ENCODE measurements at places on chromosomes 5 and 9.

DNA sequence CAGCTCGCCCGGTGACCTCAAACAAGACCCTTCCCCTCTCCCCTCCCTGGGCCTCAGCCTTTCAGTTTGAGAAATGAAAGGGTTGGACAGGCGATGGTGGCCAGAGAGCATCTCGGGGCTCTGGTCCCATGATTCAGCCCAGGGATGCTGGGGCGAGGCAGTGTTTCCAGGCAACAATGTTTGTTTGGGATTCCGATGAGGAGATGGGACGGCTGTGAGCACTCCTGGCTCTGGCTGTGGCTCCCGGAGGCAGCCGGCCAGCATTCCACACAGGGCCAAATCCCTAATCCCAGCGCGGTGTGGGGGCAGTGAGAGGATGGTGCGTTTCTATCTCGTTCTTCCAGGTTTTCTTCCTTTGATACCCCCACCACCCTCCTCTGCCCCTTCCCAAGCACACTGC lies 66.0 kb downstream of the HMCN2 start:
- DNase-seq = peak; percentile 67

DNA sequence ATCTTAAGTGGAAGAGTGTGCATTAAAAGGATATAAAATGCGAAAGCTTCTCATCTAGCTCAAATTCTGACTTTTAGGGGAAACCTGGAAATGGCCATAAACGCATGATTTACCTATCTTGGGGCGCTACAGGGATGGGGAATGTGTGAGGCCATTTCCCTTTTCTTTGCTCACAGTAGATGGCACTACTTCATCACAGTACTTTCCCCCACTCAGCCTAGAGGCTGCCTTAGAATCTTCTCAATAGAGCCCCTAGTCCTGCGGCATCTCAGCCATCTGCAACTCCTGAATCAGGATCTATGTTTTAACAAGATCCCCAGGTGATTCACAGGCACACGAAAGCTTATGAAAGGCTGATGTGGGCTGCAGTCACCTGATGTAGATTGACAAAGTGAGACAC lies 110.8 kb downstream of the LHFPL2 start:
- DNase-seq = no peak

DNA sequence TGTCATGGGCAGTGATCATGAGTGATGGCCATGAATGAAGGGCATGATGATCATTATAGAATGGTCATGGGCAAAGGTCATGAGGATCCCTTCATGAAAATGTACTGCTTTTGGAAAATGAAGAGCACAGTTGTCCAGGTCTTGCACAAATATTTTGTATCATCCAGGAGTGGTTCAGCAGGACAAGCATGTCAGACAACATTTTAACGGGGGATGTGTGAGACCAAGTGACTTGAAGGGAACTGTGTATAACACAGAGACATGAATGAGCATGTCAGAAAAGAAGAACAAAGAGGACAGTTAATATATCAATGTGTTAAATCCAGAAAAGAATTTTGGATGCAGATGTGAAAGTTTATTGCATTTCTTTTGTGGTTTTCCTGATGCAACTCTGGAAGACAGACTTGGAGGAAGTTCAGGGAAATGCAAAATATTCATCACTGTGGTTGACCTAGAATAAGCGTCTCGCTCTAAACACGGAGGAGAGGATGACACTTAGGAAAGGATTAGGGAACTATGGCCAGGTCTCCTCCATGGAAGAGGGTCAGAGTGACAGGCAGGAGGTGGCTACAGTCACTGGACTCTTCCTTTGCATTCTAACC lies 116.1 kb upstream of the IRX4 start:
- DNase-seq = no peak

DNA sequence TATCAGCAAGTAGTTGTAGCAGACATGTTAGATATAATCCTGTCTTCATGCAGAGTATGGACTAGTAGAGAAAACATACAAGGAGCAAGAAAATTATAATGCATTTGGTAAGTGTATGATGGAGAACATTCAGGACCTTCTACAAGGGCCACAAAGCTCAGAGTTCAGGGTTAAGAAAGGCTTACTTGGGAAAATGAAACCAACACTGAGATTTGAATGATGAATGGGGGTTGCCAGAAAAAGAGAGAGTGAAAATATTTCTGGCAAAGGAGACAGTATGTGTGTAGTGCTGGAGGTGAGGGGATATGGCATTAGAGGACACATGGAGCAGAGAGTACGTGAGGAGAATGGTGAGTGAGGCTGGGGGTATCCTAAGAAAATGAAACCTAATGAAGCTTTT lies 169.8 kb upstream of the STK32A start:
- DNase-seq = no peak

DNA sequence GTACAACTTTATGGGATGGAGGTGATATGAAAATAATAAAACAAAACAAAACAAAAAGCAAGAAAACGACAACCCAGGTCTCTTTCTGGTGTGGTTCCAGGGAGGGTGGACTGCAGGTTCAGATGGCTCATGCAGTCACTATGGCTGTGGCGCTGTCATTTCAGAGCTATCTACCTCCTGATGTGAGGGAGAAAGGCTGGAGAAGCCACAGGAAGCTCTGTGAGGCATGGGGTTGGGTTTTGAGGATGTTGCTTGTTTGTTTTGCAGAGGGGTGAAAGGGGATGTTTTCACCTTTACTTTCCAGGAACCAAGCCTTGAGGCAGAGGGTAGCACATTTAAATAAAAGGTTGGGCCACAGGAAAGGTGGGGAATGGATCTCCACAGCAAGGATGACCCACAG lies 18.7 kb downstream of the NIPAL4 start:
- DNase-seq = no peak

GRCh38 chr9:14062586-14063221 lies 251.2 kb downstream of the NFIB start:
- DNase-seq = no peak

- no peak for DNase-seq
These were observed 21.3 kb downstream of the PPP2CA start for GRCh38 chr5:134204575-134204974.

DNA sequence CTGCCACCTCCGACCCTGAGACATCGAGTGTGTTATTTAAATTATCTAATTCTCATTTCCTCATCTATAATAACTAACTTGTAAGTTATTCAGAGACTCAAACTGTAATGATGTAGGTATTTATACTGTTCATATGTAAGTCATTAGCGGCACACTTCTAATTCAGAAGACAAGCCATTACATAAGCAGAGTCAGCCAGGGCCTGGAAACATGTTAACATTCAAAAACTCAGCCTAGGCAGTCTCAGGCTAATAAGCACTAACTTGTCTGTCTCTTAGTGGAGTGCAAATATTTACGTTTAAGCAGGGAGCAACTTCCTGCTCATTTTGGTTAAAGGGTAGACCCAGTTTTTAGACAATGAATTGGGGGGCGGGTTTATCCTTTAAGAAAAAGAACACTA lies 598.4 kb downstream of the ACTL7B start:
- no peak for DNase-seq

DNA sequence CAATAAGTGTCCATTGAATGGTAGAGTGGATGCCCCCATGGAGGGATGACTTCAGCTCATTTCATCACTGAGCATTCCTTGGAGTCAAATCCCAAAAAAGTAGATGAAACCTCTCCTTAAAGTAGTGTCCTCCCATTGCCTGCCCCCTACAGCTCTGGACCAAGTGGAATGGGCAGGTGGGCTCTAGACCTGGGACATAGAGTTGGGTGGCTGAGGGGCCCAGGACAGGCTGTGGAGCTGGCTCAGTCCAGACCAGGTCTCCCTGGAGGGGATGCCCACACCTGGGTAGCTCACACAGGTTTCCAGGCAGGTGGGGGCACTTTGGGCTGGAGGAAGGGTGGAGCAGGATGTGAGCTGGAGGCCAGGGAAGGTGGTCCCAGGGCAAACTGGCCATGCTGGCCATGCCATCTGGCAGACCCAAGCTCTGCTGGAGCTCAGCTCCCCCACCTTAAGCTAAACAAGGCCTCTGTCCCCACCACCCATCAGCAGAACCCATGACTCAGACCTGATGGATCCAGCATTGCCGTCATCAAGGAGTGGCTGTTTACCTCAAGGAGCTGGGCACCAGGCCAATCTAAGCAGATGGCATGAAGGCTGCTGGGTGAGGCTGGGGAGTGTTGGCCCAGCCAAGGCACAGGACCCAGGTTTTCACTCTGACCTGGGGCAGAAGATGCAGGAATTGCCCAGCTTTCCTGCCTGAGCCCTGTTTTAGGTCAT lies 6.2 kb upstream of the SPINK4 start:
- DNase-seq = peak; percentile 94

DNA sequence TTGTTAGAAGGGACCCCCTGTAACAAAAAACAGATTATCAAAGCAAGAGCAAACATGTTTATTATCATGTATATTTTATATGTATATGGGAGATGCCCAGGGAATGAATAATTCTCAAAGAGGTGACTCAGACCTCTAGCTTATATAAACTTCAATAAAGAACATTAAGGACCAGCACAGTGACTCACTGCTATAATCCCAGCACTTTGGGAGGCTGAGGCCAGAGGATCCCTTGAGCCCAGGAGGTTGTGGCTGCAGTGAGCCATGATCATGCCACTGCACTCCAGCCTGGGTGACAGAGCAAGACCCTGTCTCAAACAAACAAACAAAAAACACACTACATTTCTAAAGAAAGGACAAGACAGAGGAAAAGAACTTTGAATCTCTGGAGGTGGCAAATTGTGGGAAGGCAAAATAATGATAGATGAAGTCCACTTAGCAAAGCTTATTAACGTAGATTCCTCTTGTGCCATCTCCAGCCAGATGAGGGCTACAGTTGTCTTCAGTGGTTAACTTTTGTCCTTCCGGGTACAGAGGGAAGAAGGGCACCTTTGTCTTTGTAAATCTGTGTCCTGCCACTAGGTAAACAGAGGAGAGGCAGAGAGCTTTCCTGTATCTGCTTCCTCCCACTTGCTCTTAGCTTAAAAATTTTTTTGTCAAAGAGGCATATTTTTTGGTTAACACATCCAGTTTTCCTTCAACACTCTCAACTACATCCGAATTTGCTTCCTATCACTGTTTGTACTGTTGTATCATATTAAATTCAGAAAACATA lies 7.5 kb upstream of the RFK start:
- DNase-seq = no peak

DNA sequence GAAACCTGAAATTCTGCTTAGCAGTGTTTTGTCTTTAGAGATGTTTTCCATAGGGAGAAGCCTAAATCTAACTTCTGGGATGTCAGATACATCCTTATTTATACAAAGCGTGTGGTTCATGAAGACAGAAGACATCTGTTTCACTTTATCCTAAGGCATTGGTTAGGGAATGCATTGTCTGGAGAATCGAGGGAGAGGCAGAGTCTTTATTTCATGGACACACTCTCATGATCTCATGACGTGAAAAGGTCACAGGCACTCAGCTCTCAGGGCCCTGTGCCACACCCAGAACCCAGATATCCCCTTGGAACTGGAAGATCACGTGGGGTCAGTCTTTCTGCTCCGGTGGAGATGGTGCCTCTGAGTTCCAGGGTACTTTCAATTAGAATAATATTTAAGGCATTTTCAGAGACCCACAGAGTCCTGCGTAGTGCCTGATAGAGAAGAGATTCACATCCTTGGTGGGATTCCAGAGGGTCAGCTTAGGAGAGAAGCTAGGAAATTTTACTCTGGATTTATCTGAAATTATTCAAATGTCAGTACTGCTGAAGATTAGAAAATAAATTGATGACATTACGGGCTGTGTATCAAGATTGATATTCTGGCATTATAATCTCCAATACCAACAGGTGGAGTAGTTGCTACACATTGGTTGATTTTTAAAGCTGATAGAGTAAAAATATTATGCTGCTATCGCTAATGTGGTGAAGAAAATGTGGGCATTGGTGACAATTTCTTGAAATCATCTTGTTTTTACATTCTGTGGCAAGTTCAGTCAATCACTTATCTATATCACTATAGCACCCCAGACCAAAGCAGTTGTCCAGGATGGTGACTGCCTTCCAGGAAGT lies 378.3 kb downstream of the MTRR start:
- no peak for DNase-seq

GRCh38 chr9:128729302-128729701 lies 5.4 kb upstream of the ZDHHC12 start:
- no peak for DNase-seq

DNA sequence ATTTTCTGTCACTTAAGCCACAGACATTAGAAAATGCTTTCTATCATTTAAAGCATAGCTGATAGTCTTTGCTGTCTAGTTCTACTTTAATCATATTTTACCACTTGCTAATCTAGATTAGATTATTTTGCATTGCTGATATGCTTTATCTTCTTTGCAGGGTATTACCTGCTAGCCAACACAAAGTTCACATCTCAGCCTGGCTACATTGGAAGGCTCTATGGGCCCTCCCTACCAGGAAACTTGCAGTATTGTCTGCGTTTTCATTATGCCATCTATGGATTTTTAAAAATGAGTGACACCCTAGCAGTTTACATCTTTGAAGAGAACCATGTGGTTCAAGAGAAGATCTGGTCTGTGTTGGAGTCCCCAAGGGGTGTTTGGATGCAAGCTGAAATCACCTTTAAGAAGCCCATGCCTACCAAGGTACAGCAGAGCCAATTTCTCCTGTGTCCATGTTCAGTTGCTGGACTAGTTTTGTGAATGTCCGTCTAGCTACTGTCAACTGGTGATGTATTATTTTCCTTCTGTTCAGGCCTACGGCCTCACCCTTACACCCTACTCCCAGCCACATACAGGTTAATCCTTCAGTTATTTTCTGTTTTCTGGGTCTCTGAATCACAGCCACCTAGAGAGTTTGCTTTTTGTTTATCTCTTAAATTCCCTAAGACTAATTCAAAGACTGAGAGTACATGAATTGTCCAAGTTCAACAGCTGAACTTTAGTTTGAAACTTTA lies 99.9 kb downstream of the MAMDC2 start:
- DNase-seq = no peak

- DNase-seq = peak; percentile 54
These were observed 98.3 kb downstream of the UGCG start for GRCh38 chr9:111994831-111995458.

DNA sequence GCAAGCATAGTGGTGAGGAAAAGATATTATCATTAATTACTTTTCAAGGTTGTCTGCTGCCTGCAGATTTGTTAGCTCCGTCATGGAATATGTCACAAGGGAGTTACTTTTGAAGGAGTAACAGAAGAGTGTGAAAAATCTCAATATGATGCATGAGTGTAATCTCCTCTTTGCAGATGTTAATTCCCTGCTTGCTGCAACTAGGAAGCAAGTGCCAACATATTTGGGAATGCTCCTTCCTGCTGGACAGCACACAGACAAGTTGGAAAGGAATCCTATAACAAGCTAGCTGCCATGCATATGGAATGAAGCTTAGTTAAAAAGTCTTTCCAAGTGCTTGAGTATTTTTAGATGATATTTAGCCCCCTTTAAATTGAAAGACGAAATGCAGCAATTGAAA lies 2023.6 kb upstream of the CDH6 start:
- no peak for DNase-seq

DNA sequence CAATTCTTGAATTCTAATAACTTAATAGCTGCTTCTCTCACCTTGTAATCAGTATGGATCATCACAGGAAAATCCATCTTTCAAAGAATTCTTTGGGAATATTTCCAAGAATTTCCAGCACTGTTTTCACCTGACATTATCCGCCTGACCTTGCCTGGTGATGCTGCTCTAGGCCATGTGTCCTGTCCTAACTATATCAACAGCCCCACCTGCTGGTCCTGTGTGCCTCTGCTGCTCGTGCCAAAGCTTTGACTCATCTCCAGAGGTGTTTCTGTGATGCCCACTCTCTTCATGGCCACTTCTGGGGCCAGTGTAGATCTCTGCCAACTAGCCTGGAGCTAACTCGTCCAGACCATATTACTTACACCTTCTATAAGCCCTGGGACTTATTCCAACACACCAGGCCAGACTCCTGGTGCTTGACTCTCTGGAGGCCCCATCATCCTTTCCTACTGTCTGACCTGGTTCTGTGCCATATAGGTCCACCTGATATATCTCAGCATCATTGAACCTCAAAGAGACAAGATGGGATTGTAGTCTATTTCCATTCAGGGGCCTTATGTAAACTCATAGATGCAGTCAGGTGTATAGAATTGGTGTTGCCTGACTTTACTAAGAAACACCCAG lies 67.5 kb upstream of the CKMT2 start:
- DNase-seq = peak; percentile 56
